ENCODE measurements at places on chromosomes 3 and 15.
A peak's percentile ranks its signal among the peaks of the same experiment; 100 is the strongest.

- DNase-seq = no peak
Measured at GRCh38 chr3:124364317-124365020, 365.8 kb upstream of the UMPS start.

DNA sequence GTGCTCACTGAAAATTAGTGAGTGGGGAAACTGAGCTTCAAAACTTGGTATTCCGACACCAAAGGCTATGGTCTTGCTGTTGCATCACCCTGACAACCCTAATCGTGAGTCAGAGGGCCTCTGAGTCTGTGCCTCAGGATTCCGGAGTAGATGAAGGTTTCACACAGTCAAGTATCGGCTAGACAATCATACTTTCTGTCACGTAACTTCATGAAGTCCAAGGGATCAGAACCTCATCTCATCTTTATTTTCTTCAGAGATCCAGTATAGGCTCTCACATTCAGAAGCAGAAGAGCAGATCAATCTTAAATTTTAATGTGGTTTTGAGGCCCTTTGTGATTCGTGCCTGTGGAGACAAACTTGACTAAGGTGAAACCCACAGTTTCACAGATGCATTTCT is 26.1 kb upstream of the NECTIN3 start:
- no peak for DNase-seq

- DNase-seq = no peak
Measured at GRCh38 chr3:130259166-130259874, 86.2 kb upstream of the COL6A5 start.

GRCh38 chr15:63051156-63052066 is 8.9 kb downstream of the TPM1 start:
- no peak for DNase-seq

DNA sequence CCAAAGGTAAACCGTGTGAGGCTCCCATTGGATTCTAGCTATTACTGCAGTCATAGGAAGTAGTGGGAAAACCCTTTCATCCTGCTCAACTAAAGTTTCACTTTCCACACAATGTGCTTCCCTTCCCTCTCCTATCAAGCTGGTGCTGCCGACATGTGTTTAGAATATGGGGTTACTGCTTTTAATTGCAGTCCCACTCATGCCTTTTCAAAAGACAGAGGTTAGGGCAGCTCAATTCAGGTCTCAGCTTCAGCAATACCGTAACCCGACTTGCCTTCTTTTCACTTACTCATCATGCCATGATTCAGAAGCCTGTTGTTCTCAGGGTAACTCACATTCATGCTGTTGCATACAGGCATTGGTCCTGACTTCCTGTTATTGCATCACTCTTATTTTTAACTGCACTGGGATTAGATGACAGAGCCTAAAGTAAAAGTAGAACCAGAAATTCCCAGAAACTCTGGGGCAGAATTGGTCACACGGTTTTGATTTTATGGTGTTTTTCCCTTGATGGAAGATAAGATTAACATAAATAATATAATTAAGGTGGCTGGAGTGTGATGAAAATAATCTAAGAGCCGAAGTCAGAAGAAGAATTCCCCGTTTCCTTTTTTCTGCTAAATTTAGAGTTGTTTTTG is 45.7 kb downstream of the C2CD4B start:
- DNase-seq = no peak

GRCh38 chr15:72540606-72541237 is 66.6 kb downstream of the ARIH1 start:
- DNase-seq = no peak

- DNase-seq = no peak
Measured at GRCh38 chr15:48616216-48616615, 29.3 kb downstream of the FBN1 start.

DNA sequence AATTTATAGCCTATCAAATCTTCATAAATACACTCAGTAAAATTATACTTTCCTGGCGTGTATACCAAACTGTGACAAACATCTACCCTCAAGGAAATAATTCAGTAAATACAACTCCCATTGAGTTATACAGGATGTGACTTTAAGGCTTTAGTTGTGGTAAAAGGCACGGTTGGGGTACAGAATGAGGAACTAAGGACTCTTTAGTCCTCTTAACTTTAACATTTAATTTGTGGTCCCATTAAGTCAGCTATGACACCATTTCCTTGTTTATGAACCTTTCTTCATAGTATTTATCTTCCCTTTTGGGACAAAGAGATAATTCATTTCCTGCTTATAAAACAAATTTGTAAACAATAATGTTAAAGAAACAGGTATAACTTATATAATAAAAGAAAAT is 30.2 kb downstream of the IFT80 start:
- DNase-seq = no peak

DNA sequence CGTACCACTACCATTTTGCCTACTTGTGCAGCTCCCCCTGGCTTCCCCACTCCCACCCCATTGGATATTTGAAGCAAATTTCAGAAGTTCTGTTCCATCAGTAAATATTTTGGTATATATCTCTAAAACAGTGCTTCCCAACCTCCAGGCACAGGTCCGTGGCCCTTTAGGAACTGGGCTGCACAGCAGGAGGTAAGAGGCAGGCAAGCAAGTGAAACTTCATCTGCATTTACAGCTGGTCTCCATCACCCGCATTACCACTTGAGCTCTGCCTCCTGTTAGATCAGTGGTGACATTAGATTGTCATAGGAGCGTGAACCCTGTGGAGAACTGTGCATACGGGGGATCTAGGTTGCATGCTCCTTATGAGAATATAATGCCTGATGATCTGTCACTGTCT is 97.2 kb upstream of the LRRFIP2 start:
- DNase-seq = no peak

GRCh38 chr3:149493315-149494021 is 19.0 kb downstream of the TM4SF4 start:
- no peak for DNase-seq

- DNase-seq = peak; percentile 67
Measured at GRCh38 chr3:195549931-195550519, 6.9 kb upstream of the PPP1R2 start.

DNA sequence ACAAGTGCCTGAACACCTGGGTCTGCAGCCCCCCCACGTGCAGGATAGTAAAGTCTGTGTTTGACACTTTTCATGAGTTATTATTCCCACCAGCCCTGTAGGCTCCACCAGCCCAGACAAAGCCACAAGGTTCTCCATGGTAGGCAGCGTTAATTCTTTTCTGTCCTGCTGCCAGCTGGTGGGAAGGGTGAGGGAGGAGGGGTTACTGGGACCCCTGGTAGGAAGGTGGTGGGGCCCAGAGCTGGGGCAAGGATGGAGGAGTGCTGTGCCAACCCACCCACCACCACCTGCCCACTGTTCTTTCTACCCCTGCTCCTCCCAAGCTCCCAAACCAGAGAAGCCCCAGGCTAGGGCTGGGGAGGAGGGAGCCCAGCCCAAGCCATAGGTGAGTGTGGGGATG is 20.8 kb upstream of the SEMA3F start:
- DNase-seq = no peak

DNA sequence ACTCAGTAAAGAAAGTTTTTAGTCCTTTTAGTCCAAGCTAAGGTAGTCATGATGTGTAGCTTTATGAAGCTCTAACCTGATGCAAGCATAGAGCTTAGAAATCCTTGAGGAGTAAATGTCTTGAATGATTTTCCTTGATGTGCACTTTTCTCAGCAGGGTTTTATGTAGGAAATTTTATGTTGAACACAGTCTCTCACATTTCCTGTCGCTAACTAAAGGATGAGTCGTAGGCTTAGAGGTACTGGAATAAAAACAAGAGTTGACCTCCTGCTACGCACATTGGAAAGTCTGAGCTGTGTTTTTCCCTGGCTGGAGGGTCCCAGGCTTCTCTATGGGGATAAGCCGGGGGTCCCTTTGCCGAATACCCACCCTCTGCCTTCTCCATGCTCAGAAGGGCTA is 34.7 kb upstream of the ZPLD1 start:
- no peak for DNase-seq

- no peak for DNase-seq
Measured at GRCh38 chr3:13654330-13655060, 105.6 kb downstream of the FBLN2 start.

GRCh38 chr15:90644952-90645725 is 72.0 kb upstream of the BLM start:
- no peak for DNase-seq

GRCh38 chr3:194518652-194519051 is 31.9 kb upstream of the ATP13A3 start:
- no peak for DNase-seq

DNA sequence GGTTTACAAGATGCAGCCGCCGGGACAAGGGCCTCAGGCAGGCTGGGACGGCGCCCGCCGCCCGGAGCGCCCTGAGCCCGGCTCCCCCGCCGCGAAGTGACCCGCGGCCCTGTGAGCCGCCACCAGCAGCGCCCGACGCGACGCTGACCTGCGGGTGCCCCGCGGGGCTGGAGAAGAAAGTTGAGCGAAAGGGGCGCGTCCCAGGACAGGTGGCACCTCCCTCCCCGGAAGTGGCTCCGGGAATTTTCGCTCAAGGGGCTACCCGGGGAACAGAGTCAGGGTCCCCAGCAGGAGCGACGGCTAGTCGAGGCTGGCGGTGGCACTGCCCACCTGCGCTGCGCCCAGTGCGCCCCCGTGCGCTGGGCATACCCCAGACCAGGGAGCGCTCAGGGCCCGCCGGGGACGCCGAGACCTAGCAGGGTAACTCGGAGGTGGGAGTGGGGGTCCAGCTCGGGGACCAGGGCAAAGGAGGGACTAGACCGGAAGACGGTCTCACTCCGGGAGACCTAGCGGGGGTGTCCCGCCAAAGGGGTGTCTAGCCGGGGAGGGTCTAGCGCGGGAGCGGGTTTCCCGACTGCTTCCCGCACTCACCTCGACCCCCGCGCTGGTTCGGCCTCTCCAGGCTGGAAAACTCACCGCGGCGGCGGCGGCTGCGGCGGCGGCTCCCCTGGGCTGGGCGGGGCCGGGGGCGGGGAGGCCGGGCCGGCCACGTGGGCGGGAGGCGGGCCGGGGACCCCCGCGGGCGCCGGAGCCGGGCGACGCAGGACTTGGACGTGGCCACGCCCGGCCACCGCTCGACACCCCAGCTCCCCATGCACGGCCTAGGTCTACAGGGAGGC is 18.4 kb downstream of the SPATA12 start:
- no peak for DNase-seq

DNA sequence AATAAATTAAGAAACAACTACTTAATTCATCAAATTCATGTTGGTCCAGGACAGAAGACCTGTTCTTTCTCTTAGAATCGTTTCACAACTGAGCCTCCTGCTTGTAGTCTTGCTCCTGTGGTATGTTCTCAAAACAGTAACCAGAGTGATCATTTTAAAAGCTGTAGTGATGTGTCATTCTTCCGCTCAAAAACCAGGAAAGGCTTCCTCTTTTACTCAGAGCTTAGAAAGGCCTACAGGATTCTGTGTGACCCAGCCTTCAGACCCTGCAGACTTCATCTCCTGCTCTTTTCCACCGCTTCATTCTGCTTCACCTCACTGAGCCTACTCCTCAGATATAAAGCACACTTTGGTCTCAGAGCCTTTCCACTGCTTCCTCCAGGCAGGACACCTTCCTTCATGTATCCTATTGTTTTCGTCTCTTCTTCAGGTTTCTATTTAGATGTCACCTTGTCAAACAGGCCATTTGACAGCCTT is 22.7 kb downstream of the ST6GAL1 start:
- DNase-seq = no peak

DNA sequence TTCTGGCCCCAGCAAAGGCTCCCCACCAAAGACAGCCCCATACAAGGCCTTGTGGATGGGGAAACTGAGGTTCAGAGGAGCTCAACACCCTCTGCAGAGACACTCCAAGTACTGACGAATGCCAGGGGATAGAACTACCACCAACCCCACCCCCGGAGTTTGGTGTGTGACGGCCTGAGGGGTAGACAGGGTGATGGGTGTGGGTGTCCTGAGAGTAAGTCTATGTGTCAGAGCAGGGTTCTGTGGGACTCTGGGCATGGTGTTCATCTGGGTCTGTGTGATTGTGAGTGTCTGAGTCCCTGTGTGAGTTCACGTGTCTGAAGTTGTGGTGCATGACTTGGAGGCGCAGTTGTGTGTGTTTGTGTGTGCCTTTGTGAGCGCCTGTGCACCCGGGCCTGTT is 7.4 kb downstream of the PTH1R start:
- no peak for DNase-seq

DNA sequence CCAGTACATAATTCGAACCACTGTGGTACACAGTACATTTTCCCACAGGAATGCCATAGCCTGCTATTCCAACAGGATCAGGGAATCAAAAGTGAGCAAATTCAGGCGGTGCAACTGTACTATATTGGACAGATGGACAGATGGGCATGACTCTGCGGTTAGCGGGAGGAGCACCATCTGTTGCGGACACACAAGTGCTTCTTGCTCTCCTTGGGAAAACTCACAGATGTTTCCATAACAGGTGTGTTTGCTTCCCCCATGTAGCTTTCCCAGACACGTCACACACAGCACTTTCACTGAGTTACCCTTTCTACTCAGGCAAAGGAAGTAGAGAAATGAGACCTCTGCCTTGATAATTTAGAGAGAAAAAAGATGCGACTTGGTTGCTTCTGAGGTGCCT is 325.1 kb upstream of the THBS1 start:
- no peak for DNase-seq

DNA sequence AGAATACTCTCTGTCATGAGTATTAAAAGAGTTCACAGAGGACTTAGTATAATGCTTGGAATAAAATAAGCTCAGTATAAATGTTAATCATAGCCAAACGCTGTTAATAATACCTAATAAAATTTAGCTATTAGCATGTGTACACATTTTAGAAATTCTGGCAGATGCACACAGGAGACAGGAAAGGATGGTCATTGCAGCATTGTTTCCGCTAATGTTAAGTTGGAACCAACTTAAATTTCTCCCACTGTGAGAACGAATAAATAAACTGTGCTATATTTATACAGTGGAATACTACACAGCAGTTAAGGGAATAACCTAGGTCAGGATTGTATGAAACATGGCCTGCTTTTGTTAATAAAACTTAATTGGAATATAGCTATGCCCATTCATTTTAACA is 370.4 kb upstream of the TGFBR2 start:
- DNase-seq = no peak

DNA sequence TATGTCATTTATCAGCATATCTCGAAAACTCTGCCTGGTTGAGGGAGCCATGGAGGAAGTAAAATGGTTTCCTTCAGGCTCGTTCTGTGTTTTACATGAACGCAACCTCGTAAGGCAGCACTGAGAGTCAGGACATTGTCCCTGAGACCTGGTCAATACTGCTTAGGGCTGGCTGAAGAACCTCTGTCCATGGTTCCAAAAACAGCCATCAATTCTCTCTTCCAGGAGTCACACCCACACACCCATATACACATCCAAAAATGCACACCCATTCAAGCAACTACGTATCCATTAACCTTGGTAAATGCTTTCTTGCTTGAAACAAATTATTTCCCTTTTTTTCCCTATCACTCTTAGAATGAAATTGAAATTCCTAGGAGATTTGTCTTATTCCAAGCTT is 91.0 kb upstream of the CHL1 start:
- no peak for DNase-seq

DNA sequence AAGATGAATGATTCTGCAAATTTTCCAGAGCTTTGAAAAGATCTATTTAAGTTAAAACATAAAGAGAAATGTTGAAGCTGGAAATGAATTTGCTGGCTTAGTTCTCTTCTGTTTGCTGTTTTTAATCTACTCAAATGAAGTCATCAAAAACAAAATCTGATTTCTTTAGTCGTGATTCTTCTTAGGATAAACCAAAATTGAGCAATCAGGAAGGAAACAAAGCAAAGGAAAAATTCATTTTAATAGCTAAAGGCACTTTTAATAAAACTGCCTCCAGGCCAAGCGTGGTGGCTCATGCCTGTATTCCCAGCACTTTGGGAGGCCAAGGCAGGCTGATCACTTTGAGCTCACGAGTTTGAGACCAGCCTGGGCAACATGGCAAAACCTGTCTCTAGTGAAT is 91.2 kb downstream of the DUT start:
- no peak for DNase-seq
